ENCODE measurements at places on chromosomes 16 and 17. TPM values are rescaled to one million over a fixed set of nuclear protein-coding genes. Genes with fewer than 3 reads are reported as not detected.

- no peak for DNase-seq
Measured at GRCh38 chr17:82372249-82373071, 895 bp downstream of the UTS2R start.

Gene NPB
- polyA plus RNA-seq: 0.29 TPM

DNA sequence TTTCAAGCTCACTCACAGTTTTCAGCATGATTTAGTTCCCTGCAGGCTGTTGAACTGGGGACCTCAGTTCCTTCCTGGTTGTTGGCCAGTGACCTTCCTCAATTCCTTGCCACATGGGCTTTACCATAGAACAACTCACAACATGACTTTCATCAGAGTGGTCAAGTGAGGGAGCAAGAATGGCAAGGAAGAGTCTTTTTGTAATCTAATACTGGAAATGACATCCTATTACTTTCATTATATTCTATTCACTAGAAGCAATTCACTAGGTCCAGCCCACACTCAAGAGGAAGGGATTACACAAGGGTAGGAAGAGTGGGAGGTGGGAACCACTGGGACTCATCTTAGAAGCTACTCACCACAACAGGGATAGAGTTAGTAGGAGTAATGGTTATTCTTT, 57.6 kb downstream of the SYT17 start:
- DNase-seq: no peak

GRCh38 chr17:11795906-11796305, 197.6 kb downstream of the DNAH9 start:
- no peak for DNase-seq

DNA sequence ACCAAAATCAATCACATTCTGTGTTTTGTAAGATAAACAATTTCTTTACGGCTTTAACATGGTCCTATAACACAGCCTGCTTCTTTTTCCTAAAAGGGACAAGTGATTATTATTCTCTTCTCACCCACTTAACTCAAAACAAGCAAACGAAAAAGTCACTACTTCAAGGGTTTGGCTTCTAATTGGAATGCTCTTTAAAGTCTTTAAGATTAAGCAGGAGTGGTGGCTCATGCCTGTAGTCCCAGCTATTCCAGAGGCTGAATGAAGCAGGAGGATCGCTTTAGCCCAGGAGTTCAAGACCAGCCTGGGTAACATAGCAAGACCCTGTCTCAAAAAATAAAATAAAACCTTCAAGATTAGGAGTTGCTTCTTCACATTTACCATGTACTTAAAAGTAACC, 66.6 kb upstream of the CNEP1R1 start:
- no peak for DNase-seq

DNA sequence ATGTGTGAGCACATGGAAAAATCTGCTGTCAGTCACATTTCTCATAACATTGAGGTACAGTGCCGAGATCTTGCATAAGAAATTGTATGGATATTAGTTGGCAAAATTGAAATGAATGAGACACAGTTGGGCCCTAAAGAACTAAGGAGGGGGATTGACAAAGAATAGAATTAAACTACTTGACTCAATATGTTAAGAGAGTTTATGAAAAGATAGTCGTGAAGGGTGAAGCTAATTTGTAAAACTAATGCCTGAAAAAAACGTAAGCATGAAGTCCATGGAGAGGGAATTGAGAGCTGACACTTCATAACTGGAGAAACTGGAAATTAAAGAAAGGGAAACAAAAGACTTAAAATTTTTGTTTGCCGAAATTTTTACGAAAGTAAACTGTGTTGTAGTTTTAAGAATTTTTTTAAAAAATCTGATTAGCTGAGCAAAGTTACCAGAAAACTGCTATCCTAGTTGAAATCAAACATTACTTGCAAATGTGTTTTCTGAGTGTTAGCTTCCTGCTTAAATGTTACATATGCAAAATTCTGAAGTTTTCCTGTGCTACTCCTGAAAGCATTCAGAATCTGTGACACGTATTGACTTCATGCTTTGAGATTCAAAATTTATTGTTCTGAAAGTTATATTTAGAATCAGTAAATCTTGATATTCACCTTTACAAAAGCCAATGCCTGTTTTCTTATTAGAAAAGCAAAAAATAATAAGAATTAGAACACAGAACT, 239.9 kb downstream of the PHKB start:
- DNase-seq: no peak

DNA sequence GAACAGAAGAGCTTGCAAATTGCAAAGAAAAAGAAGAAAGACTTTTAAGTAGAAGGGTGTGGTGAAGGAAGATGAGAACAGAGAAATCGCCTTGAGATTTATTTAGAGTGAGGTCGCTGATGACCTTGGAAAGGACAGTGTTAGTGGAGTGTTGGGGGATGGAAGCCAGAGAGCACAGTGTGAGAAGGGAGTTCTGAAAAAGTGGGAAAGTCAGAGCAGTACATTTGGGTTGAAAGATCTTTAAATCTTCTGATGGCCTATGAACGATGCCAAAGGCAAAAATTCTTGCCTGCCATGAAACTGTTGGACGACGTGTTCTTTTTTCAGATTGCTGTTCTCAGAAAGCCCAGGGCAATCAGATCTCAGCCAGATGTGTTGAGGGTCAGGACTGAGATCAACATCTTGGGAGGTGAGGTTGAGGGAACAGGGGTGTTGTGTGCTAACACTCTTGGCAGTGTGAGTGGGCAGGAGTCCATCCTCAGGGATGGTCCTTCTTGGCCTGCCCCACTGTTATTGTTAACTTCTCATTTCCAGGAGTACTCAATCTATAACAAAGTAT, 330.1 kb downstream of the MAP2K6 start:
- no peak for DNase-seq

Gene CCNF
- polyA plus RNA-seq: 5.7 TPM

Gene TP53TG3C
- not detected for polyA plus RNA-seq

Gene ERN2
- not detected for polyA plus RNA-seq

Gene ZDHHC1
- 23.8 TPM for polyA plus RNA-seq

DNA sequence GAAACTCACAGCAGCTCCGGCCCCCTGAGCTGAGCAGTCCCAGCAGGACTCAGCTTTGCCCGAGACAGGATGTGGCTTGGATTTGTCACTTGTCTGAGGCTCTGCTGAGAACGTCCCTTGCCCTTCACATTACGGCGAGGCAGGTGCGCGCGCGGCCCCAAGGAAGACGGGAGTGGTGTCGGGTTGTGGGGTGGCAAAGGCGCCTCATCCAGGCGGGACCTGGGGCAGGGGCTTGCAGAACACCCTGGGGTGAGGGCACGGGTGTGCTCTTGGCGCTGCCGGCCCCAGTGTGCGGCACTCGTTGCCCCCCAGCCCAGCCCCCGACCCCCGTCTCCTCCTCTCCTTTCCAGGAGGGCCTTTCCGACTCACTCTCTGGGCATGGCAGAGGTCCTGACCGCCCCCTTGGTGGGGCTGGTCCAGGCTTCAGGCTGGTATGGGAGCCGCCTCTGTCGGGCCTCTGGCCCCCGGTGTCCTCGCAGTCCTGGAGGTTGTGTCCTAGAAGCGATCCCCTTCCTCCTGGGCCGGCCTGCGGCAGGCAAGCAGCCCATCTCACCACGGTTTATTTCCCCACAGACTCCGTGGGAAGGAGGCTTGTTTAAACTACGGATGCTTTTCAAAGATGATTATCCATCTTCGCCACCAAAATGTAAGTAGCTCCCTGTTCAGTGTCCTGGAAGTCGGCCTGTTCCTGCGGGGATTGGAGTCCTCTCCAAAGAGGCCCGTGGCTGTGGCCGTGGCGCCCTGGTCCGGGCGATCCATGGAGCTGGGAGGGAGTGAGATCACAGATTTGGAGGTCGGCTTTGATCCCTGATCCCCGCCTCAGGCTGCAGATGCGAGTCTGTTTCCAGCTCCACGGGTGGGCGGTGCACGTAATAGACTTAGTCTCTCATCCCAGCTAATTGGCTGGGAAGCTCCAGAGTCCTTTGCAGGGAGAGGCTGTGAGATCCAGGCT, 5.9 kb downstream of the UBE2I start:
- no peak for DNase-seq

DNA sequence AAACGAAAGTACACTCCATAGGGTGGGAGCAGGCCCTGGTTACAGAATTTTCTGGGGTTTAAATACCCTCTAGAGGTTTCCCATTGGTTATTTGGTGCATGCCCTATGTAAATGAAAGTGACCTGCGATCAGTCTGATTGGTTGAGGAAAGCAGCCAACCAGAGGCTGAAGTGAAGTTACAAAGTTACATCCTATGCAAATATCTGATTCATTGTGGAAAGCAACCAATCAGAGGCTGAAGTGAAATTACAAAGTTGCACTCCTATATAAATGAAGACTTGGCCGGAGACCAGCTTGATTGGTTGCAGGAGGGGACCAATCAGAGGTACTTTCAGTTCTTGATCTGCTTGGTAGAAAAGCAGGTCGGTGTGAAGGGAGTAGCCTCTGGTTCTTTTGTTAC, 24.4 kb downstream of the NAA60 start:
- no peak for DNase-seq

DNA sequence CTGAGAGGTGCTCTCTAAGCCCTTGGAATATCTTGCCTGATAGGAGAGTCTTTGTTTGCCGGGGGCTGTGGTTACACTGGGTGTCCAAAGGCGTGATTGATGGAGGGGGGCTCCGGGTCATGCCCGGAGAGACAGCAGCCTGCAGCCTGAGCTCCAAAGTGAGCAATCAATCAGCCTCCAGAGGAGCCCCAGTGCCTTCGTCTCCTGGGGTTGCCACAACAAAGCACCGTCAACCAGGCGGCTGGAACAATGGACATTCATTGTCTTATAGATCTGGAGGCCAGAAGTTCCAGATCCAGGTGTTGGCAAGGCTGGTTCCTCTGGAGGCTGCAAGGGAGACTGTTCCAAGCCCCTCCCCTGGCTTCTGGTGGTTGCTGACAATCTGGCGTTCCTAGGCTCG, 24.0 kb upstream of the GINS2 start:
- no peak for DNase-seq

GRCh38 chr17:17377071-17377967, 74.1 kb downstream of the NT5M start:
- DNase-seq: no peak

Gene PRSS21
- not detected for polyA plus RNA-seq

- no peak for DNase-seq
Measured at GRCh38 chr17:80689129-80689619, 144.5 kb downstream of the RPTOR start.

GRCh38 chr16:10765772-10766171, 22.1 kb downstream of the NUBP1 start:
- DNase-seq: no peak

GRCh38 chr16:1984347-1985225, 593 bp downstream of the GFER start:
- no peak for DNase-seq

GRCh38 chr16:5176505-5176904, 78.9 kb upstream of the EEF2KMT start:
- DNase-seq: no peak

- DNase-seq: no peak
Measured at GRCh38 chr16:9706217-9706836, 475.9 kb downstream of the GRIN2A start.

Gene CCDC144A
- 5.3 TPM for polyA plus RNA-seq

Gene ALOX12
- polyA plus RNA-seq: 1.2 TPM

- DNase-seq: no peak
Measured at GRCh38 chr17:27562777-27563455, 68.1 kb upstream of the LGALS9 start.

- DNase-seq: no peak
Measured at GRCh38 chr16:57128771-57129389, 36.5 kb downstream of the CPNE2 start.

DNA sequence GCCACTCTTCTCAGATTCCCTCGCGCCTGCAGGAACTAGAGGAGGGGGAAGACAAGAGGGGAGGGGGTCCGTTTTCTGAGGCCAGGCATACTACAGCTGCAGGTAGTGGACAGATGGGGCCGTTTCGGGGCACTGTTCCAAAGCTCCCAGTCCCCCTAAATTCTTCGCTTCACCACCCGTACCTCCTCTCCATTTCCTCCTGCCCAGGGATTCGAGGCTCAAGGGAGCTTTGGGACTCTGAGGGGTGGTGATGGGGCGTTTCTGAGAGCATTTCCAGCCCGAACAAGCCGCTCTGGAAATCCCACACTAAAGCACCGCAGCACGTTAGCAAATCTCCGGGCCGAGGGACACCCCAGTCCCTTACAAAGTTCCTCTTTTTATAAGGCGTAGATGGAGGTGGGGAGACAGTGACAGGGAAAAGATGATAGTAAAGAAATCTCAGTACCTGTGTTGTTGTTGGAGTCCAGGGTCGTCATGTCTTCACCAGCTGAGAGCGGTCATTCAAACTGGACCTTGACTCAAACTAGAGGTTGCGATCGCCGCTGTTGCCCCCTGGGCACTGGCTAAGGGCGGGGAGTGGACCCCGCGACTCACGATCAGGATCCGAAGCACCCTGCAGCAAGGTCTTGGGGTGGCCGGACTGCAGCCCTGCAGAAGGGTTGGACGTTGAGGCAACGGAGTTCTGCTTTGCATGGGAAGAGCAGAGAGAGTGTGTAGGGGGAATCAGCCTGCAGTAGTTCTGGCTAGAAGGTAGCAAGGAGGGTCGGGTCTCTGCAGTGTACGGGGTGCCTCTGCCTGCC, 570 bp downstream of the NR1D1 start:
- DNase-seq: no peak

Gene DNAH9
- 0.86 TPM for polyA plus RNA-seq

Gene PRAC2
- not detected for polyA plus RNA-seq

Measured in muscle of back (tissue), 13 donors.